Left lung (tissue), 14 donors: ENCODE measurements at places on chromosomes 7 and 10. TPM values are rescaled to one million over a fixed set of nuclear protein-coding genes. Genes with fewer than 3 reads are reported as not detected.

DNA sequence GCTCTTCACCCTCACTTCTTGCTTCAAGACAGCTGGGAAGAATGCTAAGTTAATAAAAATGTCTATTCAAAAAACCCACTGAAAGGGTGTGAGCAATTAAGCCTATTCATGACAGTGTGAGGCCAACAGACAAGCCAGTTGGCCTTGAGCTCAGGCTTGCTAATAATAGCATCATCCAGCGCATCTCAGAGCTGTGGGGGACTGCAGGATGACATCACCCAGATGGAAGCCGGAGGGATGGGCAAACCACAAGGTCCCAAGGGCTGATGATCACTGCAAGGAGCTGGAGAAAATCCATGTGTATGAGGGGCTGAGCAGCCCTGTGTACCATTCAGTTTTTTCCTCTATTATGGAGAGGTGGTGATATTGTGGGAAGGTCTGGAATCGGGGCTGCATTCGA is 770.4 kb downstream of the TNS3 start:
- DNase-seq, result no peak

- DNase-seq, result no peak
Observed at GRCh38 chr10:44635176-44635575, 250.3 kb upstream of the CXCL12 start.

DNA sequence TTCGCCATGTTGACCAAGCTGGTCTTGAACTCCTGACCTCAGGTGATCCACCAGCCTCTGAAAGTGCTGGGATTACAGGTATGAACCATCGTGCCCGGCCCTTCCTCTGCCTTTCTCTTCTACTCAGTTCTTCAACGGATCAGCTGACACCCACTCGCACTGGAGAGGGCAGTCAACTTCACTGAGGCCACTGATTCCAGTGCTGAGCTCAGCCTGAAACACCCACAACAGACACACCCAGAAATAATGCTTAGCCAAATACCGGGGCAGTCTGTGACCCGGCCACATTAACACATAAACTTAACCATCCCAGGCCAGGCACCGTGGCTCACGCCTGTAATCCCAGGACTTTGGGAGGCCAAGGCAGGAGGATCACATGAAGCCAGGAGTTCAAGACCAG is 119.3 kb upstream of the CHST15 start:
- DNase-seq, result no peak

DNA sequence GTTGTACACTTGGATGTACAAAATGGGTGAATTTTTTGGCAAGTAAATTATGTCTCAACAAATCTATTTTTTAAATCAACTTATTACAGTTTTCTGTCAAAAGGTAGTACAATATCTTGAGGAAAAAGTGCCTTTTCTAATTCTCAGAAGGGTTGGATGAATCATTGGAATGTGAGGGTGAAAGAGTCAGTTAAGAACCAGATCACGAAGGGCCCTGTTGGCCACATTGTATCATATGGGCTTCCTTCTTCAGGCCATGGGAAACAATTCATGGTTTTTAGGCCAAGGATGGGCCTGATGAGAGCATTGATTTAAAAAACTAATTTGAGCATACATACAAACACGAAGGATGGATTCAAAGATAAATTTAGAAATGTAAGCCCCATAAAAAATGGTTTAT is 503.7 kb downstream of the TNS3 start:
- DNase-seq, result no peak

Gene PLEKHS1
- 0.06 TPM for polyA plus RNA-seq

Gene FAM185A
- polyA plus RNA-seq, result 12.7 TPM

Gene CHAT
- polyA plus RNA-seq, result not detected

Gene GSTK1
- 117 TPM for polyA plus RNA-seq

- no peak for DNase-seq
Observed at GRCh38 chr7:21773326-21773725, 172.4 kb downstream of the CDCA7L start.

DNA sequence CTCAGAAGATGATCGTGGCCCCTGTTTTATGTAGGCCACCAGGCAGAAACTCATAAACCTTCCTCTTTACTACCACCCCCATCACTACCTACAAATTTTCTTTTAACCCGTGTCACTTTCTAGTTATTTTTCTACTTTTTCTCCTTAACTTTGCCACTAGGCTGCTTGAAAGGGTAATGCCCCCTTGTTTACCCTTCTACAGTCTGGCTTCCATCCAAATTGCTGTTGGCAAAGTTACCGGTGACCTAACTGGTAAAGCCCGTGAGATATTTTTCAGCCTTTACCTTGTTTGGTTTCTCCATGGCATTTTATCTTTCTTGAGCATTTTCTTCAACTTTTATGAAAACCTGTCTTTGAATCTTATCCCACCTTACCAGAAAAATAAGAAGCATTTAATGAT is 153.0 kb downstream of the WNT2 start:
- no peak for DNase-seq

DNA sequence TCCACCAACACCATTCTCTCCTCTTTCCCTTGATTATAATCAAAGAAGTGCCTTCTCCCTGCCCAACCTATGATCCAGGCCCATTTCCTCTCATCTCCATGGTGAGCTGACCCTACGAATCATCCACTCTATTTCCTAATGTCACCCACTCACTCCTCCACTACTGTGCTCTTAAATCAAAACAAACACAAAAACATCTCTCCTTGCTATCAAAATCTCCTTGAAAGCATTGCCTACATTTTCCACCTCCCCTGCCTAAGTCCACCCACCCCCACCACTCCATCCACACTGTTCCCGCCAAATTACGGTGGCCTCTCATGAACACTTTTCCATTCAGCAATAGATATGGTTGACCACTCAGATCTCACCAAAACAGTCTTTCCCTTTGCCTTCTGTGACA is 5.3 kb downstream of the DYDC1 start:
- DNase-seq, result no peak

Gene SLC16A9
- polyA plus RNA-seq, result 45.9 TPM

Gene SPOCK2
- 9.9 TPM for polyA plus RNA-seq

DNA sequence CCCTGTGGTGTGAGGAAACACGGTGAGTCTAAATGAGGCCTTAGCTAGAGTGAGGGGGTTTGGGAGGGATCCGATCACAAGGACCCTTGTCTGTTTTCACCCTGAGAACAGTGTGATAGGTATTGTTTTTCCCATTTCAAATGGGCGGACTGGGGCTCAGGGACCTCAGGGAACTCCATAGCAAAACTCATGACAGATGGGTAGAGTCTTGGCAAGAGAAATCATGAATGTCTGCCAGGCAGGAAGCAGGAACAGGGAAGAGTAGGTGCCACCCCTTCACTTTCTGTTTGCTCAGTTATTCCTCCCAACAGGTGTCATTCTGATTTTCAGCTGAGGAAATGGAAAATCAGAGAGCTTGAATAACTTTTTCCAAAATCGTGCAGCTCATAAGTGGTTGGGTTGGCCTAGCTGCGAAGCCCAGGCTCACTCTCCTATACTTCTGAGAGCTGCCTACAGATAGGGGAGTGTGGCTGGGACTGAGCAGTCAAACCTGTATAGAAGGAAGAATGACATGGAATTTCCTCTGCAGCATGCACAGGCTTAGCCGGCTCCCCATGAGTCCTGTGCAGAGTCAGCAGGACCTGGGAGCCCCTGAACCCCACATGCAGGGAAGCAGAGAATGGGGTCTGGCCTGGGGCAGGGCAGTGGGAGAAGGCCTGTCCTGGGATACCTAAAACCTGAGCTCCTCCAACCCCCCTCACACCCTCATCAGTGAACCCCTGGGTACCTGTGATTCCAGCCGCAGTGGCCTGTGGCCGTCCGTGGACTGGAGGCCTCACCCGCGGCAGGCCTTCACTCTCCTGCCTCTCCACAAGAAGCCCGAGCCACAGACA is 17.6 kb upstream of the C10orf105 start:
- no peak for DNase-seq

Gene LLCFC1
- polyA plus RNA-seq, result 0.57 TPM

DNA sequence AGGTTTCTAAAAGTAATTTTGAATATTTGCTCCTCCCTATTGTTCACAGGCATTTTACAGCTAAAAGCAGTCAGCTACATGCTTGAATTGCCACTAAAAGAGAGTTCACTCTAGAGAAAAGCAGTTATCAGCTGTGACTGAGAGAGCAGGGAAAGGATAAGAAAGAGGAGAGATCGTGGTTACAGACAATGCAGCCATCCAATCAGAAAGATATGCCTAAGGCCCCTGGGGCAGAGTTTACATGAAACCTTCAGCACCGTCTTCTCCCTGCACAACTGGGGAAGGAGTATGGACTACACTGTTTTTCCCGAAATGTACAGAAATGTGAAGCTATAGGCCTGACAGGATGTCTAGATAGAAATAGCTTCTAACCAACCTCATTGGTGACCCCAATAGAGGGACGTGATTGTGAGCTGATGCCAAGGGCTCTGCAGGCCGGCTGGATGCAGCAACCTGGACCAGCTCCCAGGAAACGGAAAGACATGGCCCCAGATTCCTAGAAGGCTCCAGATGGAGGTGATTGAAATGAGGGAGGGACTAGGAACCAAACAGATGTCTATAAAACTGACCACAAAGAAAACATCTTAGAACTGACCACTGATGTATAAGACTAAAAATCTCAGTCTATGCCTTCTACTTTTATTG is 3.2 kb upstream of the VSTM4 start:
- DNase-seq, result no peak

Gene C7orf33
- polyA plus RNA-seq, result not detected

Gene SFXN2
- polyA plus RNA-seq, result 15.7 TPM

- no peak for DNase-seq
Observed at GRCh38 chr10:118521415-118522117, 73.9 kb downstream of the PRLHR start.

Gene TRIM8
- 102 TPM for polyA plus RNA-seq

Gene PLAU
- polyA plus RNA-seq, result 1.9 TPM

DNA sequence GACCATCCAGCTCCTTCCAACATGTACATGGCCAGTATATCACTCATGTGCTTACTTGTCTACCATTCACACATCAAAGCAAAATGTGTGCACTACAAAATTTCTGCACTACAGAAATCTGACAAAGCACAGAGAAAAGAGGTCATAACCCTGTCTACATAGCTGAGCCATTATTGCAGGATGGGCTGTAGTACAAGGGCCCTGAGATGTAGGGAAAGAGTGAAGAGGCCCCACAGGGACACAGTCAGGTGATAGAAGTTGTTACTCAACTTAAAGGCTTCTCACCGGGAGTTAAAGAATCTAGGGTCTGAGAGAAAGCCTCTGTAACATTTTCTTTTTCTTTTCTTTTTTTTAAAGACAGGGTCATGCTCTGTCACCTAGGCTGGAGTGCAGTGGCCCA is 17.5 kb downstream of the AVPI1 start:
- DNase-seq, result no peak

Gene SPDYE8
- 0.88 TPM for polyA plus RNA-seq
